ENCODE measurements at places on chromosomes 12 and 14.

DNA sequence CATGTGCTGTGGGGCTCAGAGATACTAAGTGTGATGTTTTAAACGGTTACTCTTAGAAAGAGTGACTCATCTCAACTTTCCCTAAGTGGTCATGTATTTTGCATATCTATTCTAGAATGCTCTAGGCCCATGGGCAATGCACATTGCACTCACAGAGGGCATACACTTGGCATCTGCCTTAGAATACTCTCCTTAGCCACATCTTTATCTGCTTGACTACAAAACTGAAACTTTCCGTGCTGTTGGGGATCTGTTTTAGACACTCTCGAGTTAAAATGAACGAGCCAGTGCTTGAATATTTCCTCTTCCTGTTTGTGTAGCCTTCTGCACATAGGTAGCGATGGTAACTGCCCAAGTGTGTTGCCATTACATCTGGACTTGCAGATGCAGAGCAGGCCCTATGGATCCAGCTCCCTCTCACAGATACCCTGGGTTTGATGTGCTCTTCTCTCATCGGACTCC is 180.5 kb downstream of the CAND1 start:
- no peak for DNase-seq

DNA sequence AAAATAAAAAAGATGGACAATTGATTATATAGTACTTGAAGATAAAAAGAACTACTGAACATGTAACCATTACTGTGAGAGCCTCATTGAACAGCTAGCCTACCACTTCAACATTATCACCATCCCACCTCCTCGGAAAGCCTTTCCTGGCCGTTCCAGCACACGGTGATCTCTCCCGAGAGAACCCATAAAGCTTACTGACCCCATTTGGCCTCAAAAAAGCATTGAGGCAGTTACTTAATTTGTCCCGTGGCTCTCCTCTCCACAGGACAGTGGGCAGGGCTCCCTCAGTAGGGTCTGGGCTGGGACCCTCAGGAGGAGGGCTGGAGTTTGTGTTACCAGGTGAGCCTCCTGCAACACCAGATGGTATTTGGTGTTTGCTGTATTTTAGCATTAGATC is 55.8 kb downstream of the RAB35 start:
- no peak for DNase-seq

GRCh38 chr14:39006721-39007410 is 96.2 kb downstream of the SEC23A start:
- peak; percentile 50 for DNase-seq

- no peak for DNase-seq
Observed at GRCh38 chr12:124753228-124753591, 110.5 kb downstream of the SCARB1 start.

- DNase-seq: peak; percentile 50
Observed at GRCh38 chr14:61128382-61129167, 147.5 kb downstream of the SLC38A6 start.

- no peak for DNase-seq
Observed at GRCh38 chr14:69199786-69200185, 8.5 kb downstream of the EXD2 start.

DNA sequence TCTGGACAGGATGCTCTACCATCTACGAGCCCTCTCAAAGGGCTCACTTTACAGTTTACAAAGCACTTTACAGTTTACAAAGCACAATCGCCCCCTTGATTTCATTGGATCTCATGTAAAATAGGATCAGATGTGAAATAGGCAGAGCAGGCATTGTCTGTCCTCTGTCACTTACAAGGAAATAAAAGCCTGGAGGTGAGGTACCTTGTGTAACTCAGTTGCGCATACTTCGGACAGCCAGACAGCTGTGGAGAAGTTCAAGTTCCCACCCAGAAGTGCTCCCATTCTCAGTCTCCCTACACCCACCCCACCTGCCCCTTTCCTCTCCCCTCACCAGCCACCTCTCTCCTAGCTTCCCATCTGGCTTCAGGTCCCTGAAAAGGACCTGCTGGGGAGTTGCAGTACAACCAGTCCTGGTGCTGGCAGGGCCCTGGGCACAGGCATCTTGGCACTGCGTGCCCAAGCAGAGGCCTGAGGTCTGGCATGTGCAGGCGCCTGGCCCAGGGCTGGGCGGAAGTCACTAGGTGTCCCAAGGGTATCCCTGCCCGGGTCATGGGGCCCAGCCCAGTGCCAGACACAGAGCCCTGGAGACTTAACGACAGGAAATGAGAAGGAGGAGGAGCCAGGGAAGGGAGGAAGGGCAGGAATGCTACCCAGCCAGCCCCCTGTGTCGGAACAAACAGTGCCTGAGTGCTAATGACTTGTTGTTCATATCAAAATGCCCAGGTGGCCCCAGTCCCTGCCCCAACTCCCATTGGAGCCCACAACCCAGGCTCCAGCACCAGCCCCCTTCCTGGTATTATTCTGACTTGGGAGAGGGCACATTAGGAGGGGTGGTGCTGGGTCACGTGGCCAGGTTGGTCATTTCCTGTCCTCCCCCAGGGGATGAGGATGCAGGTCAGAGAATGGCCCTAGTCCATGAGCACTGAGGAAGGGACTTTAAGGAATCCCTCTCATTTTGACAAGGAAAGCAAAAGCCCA is 5.4 kb downstream of the RAPGEF3 start:
- DNase-seq: peak; percentile 55

DNA sequence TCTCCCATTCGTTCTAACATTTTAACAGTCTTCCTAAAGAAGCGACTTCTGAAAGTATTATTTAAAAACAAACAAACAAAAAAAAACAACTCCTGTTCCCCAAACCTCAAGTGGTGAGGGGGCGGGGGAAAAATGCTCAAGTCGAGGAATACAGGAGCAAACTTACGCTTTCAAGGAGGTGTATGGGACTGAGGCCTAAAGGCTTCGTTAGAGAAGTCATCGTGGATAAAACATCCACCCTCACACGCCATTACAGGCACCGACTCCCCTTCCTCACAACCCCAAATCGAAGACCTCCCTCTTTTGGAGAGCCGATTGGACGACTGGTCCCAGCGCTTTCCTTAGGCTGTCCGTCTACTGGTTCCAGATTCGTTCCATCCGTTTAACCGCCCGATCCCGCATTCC is 693 bp downstream of the CBX5 start:
- no peak for DNase-seq

GRCh38 chr14:88940671-88941070 is 116.2 kb downstream of the TTC8 start:
- DNase-seq: no peak

GRCh38 chr12:41795051-41795600 is 349.5 kb downstream of the GXYLT1 start:
- peak; percentile 3 for DNase-seq

DNA sequence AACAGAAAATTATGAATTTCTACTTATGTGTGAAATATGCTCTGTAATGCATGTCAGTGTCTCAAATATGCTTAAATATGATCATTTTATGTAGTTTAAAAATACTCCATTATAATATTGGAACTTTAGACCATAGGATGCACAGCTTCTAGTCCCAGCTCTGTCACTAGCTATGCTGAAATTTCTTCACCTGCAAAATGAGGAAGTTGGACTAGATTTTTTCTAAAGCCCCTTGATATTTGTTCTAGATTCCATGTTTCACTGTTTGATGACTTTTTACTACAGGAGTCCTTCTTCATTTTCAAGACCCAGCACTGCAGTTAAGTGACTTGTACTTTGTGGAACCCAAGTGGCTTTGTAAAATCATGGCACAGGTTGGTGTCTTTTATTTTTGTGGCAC is 90.1 kb downstream of the LRRK2 start:
- DNase-seq: no peak

DNA sequence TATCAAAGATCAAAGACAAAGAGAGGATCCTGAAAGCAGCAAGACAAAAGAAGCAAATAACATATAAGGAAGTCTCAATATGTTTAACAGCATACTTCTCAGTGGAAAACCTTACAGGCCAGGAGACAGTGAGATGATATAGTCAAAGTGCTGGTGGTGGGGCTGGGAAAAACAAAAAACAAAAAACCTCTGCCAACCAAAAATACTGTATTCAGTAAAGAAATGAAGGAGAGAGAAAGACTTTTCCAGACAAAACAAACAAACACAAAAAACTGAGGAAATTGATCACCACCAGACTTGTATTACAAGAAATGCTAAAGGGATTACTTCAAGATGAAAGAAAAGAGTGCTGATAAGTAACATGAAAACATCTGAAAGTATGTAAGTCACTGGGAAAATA is 221.2 kb downstream of the ADGRD1 start:
- no peak for DNase-seq

DNA sequence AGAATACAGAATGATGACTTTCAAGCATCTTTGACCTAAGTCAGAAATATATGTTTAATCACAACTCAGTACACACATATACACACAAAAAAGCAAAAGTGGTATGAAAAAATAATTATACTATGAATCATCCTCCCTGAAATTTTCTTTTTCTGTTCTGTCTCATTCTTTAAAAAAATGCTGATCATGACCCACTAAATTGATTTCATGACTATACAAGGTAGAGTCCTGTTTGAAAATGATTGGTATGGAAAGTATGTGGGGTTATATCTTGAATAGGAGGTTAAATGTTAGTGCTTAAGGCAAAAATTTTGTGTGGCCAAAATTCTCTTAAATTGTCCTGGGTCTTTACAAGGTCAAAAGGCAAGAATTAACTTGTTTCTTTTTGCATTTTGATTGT is 80.4 kb downstream of the SUDS3 start:
- peak; percentile 35 for DNase-seq

GRCh38 chr12:124130691-124131591 is 157.9 kb downstream of the ZNF664 start:
- no peak for DNase-seq

DNA sequence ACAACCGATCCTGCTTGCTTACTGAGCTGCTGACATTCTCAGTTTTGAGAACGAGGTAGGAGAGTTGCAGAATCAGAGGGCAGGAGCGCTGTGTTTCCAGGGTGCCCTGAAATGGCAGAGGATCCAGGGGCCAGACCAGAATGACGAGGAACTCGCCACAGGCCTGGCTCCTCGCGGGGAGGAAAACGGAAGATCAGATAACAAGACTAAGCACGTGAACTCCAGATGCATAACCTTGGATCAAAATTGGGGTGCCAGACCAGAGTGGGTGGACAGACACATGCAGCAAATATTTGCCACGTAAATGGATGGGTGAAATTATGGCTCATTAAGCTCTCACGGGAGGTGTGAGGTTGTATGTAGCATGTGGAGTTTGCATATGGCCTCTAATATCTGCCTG is 46.5 kb downstream of the ELK3 start:
- DNase-seq: no peak

DNA sequence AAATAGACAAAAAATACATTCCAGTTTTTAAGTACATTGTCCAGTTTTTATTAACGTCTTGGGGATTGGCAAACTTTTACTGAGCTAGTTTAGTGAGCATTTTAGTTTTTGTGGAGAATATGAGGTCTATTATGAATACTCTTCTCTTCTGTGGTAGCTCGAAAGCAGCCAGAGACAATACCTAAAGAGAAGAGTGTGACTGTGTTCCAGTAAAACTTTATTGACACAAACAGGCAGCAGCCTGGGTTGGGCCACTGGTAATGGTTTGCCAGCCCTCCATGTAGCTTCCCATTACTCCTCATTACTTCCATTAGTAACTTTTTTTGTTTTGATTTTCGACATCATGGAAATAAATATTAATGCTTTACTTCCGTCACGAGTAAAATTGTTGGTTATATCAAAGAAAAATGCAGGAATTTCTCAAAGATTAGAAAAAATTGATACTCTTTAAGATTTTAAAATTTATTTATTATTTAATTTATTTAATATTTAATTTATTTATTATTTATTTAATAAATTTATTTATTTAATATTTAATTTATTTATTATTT is 19.6 kb downstream of the RMST start:
- no peak for DNase-seq

DNA sequence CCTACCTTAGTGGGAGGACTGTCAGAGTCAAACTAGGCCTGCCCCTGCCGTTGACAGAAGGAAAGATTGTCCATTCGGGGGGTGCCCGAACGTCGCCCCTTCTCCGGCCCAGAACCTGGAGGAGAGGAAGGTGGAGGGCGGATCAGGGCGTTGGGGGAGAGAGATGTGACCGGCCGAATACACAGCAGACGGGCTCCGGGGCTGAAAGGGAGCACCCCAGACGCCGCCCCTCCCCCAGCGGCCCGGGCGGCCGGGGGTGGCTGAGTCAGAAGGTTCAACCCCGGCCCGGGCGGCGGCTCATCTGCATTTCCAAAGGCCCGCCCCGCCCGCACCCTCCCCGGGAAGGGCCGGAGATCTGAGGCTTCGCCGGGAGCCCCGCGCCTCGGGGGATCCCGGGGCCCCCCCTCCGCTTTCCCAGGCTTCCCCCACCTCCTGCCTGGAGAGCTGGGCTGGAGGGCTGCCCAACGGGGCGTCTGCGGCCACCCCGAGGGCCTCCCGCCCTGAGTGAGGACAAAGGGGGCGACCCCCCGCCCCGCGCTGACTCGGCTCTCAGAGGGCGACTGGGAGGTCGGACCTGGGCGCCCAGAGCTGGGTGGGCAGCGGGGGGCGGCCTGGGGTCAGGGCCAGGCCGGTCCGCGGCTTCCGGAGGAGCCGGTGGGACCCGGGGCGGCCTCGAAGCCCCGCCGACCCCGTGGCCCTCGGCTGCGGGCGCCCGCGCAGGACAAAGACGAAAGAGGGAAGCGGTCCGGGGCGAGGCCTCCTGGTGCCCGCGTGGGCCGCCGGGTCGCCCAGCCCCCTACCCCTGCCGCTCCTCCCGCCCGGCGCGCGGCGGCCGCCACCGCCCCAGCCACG is 3.7 kb upstream of the SETD1B start:
- DNase-seq: peak; percentile 95

DNA sequence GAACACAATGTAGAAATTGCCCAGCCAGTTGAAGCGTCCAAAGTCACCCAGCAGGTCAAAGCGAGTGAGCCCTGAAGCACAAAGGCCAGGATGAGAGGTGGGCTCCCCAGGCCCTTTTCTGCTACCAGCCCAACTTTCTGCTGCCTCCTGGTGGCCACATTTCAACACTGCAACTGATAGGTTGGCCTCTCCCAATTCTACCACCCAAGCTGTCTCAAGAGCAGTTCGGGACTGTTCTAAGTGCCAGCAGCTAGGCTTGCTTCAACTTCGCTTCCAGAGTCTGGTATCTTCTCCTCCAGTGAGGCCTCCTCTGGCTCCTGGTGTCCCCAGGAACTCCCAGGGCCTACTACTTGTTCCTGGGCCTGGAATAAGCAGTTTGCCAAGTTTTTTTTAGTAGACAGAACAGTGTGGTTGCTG is 3.4 kb upstream of the DHH start:
- DNase-seq: peak; percentile 54

GRCh38 chr12:94571556-94571955 is 78.8 kb downstream of the TMCC3 start:
- DNase-seq: peak; percentile 12

- no peak for DNase-seq
Observed at GRCh38 chr12:46471404-46471803, 98.8 kb upstream of the SLC38A2 start.

- no peak for DNase-seq
Observed at GRCh38 chr12:88884600-88884999, 304.3 kb upstream of the KITLG start.

- DNase-seq: no peak
Observed at GRCh38 chr12:69566603-69567002, 18.7 kb upstream of the CCT2 start.

GRCh38 chr14:90814806-90815571 is 1.2 kb downstream of the TTC7B start:
- DNase-seq: no peak

- DNase-seq: peak; percentile 11
Observed at GRCh38 chr12:108381787-108382436, 42.8 kb upstream of the CMKLR1 start.

- peak; percentile 84 for DNase-seq
Observed at GRCh38 chr12:20368114-20368650, at the start of gene PDE3A. Gene PDE3A, plus strand, starts transcription at chr12:20368537. Its CDS starts 748 bp downstream, at chr12:20369285.
